ENCODE measurements at places on chromosomes 1 and 21.

- DNase-seq, result peak; percentile 40
Measured at GRCh38 chr1:233440951-233441401, 113.5 kb downstream of the MAP3K21 start.

DNA sequence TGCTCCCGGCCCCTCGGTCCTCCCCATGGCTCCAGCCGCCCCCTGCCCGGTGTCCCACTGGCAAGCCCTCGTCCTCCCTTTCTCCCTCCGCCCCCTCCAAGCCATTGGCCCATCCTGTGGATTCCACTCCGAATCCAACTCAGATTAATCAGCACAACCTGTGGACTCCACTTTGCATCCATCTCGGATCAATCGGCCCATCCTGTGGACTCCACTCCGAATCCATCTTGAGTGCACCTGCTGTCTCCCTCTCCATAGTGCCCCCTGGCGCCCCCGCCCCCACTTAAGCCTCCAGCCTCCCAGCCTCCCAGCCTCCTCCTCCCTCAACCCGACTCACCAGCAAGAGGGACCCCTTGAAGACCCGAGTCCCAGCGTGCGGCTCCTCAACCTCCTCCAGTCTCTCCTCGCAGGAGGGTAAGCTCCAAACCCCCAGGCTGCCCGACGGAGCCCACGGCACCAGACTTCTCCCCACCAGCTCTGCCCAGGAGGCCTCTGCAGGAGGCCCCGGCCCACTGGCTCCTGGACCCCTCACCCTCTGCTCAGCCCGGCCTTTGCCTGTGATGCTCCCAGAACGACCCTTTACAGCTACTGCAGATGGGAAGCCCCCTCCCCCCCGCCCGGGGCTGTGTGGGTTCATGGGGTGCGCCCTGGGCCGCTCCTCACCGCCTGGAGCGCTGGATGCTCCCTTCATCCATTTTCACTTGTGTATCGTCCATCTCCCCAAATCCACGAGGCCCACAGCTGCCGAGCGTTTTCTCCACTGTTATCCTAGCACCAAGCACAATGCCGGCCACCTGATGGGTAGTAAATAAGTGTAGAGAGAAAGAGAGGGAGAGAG is 40.6 kb upstream of the TSPEAR start:
- DNase-seq, result no peak

GRCh38 chr1:50066806-50067205 is 41.9 kb upstream of the ELAVL4 start:
- no peak for DNase-seq

GRCh38 chr1:177164380-177165068 is at the start of gene ASTN1:
ASTN1 (minus strand) TSS chr1:177164712; CDS start chr1:177164676, 36 bp downstream.
- no peak for DNase-seq

DNA sequence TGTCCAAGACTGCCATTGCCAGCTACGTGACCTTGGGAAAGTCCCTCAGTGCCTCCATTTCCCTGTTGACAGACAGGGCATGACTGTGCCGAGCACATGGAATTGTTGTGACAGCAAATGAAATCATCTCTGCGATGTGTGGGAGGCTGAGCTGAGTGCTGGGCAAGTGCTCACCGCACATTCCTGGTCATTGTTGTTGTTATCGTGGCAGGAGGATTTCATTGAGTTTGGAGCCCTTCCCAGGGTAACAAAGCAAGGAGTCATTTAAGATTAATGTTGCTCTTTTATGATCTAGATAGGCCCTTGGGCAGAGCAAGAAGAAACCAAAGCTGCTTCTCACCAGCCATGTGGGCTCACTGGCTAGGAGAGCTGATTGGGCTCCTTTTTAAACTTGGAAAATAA is 39.6 kb upstream of the ITPKB start:
- no peak for DNase-seq

- DNase-seq, result no peak
Measured at GRCh38 chr1:29179641-29180184, 2.0 kb downstream of the SRSF4 start.

- no peak for DNase-seq
Measured at GRCh38 chr1:45400049-45400448, 59.8 kb upstream of the MUTYH start.

DNA sequence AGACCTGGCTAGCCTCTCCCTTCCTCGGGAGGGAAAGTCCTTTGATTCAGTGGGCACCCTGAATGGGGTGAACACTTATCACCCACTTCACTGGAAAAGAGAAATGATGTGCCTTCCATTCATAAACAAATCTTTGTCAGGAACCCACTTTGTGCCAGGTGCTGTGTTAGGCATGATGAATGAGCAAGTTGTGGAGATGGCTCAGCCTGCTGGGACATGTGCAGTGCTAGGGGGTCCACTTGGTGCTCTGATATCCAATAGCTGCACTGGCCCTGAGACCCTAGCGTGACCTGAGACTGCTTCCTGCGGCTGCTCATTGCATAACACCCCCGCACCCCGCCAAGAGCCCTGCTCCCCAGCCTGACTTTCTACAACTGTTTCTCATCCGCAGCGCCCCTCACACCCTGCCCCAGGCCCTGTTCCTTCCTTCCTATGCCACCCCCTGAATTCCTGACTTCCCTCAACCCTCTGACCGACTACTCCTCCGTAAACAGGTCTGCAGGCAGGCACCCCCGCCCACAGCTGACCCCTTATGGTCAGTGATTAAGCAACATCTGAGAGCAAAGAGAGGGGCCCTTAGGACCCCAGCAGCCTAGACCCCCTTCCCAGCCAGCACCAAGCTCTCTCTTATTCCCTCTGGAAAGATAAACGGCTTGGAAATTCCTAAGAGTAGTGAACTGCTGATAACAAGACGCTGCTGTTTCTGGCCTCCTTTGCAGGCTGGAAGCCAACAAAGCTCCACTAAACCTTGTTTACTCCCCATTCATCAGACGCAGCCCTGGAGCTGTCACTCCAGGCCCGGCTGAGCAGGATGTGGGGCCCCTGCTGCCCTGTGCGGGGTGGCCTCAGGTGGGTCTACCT is 12.9 kb downstream of the CSRP1 start:
- no peak for DNase-seq

DNA sequence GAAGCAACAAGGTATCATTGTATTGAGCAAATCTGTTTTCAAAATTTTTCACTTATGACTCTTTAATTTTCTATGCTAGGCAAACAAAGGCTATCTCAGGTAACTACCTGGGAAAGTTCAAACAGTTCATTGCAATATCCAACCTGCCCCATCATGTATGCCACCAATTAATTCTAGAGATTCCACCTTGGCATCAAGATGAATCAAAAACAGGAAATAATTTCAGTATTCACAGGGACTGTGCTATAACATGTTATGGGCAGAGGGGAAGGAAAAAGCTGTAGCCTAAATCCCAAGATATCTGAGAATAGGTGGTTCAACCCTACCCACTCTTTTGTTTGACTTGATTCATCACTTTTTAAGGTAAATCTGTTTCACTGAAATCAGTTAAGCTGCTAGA is 67.5 kb upstream of the SH3GLB1 start:
- no peak for DNase-seq

GRCh38 chr1:170204121-170204520 is 58.4 kb downstream of the NTMT2 start:
- DNase-seq, result no peak

DNA sequence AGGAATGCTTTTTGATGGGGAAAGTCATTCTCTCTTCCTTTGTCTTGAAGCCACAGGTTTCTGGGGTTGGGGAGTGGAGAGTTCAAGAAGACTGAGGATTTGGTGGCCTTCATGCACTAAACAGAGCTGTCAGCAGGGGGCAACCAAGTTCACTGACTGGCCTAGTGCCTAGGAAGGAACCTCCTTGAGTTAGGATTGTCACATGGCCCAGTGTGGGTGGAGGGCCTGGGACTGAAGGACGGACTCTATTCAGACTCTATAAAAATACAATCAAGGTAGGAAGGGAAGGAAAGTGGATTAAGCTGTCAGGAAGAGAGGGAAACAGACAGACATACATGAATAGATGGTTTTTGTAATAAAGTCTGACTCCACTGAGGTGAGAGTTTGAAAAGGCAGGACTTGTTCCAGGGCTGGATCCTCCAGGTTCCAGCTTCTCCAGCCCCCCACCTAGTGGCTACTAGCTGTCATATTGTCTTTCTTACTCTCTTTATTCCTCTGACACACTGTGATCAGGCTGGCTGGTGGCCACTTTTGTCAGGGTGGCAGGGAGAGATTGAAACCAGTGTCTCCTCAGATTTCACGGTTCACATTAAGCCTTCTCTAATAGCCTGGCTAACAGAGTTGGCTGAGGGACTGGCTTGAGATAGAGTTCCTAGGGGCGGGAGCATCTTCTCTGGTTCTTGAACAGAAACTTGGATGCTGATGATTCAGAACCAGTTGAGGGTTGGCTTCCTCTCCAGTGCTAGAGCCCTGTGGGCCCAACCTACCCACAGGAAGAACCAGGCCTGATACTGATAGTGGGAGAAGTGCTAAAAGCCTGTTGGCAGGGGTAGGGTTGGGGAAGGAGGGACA is 4.1 kb upstream of the SH3BGRL3 start:
- DNase-seq, result peak; percentile 35

- no peak for DNase-seq
Measured at GRCh38 chr1:41627491-41628280, 143.2 kb upstream of the EDN2 start.

Data from urinary bladder (tissue), 4 donors.